Renal pelvis (tissue), 12 donors: ENCODE measurements at places on chromosomes 4 and X. TPM values are rescaled to one million over a fixed set of nuclear protein-coding genes. Genes with fewer than 3 reads are reported as not detected.

The ETDA gene
- not detected for polyA plus RNA-seq

The CT45A2 gene
- polyA plus RNA-seq = not detected

GRCh38 chr4:150229520-150229919 is 151.3 kb downstream of the DCLK2 start:
- DNase-seq = no peak

DNA sequence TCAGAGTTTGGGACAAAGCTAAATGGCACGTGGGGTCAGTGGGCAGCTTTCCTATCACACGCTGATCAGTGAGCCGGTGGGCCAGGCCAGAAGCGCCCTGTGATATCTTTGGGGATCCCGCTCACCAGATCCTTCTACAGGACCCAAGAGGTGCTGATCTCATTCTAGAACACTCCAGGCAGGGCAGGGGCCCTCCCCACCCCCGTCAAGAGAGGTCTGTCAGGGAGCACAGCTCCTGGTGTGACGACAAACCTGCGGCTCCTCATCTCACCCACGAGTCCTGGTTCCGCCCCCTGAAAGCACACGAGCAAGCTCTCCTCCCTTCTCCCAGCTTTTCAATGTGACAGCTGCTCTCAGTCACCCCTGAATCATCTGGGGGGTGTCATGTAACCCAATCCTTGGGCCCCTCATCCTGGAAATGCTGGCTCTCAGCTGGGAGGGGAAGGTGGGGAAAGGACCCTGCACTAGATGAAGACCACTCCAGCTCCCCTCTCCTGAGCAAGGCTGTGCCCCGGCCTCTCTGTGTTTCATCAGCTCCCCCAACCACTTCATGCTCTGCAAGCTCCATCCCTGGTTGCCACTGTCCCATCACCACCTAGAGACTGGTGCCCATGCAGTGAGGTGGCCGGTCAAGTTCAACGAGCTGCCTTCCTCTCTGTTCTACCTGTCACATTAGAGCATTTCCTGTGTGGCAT is 4.6 kb downstream of the HCFC1 start:
- DNase-seq = no peak
